CD4-positive, alpha-beta T cell treated with Interleukin-15 for 4 hours (primary cell): ENCODE measurements at places on chromosomes 7 and 10.

GRCh38 chr7:53642361-53642760, 606.9 kb downstream of the POM121L12 start:
- no peak for DNase-seq

DNA sequence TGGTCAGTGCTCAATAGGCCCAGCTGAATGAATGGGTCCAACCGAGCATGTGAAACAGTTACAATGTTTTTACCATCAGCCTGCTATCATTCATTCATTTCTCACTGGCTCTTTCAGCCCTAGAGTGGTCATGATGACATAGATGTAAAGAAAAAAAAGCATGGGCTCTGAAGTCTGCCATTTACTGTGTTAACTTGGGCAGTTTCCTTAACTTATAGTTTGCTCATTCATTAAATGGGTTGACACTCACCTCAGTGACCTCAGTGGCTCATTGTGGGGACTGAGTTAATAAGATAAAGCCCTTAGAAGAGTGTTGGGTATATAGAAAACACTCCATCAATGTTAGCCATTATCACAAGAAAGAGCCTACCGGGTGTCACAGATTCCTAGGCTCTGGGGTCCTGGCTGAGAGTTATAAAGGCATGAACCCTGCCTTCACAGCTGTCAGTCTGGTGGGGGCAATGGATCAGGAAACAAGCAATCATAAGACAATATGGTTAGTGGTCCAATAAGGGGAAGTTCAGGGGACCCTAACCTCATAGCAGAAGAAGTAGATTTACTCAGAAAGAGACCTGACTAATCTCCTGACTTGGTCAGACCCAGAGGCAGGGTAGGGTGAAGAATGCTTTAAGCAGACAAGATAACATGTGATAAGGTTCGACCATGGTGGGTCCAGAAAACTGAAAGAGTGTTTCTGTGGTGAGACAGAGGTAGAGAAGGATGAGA, 29.7 kb upstream of the GPAM start:
- DNase-seq = no peak

- DNase-seq = no peak
Measured at GRCh38 chr7:47304727-47305719, 276.9 kb downstream of the TNS3 start.

DNA sequence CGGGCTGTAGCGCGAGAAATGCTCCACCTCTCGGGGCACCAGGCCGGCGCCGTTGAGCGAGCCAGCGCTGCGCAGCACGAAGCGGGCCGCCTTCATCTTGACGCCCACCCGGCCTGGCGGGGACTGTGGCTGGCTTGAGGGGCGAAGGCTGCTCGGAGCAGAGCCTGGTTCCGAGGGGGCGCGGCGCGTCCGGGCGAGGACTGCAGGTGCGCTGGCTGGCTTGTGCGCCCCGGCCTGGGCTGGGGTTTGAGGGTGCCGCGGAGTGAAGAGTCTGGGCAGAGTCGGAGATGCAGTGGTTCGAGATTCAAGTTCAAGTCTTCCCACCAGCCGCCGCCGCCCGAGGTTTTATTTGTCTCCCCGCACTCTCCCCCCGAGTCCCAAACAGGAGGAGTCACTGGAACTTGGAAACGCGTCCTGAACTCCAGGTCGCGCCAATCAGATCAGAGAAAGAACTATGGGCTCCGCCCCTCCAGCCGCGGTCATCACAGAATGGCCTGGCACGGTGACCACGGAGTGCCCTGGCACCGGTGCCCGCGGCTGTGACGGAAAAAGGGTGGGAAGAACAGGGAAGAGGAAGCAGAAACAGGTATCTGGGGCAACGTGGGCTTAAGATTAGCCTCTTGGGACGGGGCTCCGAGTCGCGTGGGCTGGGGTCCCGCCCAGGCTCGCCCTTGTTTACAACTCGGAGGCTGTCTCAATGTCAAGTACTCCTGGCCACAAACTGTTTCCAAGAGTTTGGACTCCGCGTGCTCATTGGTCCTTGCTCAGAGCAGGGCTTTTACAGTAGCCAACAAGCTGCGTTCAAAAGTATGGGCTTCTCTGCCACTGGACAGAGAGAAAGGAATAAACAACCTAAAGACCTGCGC, at the start of gene PDK4:
PDK4 (minus strand) TSS at position 319 of the 866 bp plus-strand sequence; CDS start at position 96, 223 bp downstream.
- DNase-seq = no peak

DNA sequence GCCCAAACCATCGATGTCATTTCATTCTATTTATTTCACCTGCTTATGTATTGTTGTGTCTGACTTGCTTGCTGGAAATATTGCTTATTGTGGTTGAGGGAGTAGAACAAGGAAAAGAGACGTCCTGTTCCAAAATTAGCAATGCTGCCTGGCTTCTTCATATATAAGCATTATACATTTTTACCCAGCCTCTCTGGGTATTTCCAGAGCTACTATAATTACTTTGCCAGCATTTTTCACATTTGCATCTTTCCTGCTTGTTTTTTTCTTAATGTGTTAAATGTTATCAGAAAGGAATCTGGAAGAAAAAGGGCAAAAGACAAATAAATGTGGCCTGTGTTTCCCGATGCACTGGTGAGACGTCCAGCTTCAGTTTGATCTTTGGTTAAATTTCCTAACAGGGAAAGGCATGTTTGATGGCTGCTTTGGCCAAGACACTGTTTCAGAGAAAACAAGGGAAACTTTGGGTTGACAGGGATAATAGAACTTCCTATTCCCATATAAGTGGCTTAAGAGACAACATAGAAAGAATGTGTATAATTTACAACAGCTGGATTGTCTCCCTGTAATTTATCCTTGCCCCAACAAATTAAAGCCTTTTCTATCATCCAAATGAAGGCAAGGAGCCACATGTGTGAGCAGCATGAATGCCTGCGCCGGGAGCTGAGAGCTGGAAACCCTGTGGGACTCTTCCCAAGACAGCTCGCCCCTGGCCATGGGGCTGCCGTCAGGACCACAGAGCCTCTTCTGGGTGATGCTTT, 671.1 kb upstream of the CELF2 start:
- DNase-seq = no peak

DNA sequence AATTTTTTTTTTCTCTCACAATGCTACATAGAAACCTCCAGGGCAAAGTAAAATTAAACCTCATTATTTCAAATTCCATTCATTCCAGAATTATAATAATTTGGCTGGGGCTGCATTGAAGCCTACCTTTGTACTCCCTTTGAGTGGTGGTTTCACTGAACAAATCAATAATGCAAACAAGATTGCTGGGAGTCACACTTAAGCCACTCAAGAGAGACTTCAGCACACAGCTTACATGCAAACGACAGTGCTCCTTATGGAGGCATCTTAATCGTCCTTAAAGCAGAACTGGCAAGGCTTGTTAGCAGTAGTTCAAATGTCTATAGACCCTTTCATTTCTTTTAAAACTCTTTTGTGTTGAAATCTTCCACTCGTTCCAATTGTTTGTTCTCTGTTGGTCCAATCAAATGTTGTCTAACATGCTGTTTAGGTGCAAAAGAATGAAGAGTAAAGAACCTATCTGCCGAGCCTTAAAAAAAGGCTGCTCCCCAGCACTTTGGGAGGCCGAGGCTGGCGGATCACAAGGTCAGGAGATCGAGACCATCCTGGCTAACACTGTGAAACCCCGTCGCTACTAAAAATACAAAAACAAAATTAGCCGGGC, 294.9 kb downstream of the FGFR2 start:
- DNase-seq = no peak
